Mesendoderm (in vitro differentiated cells): ENCODE measurements at places on chromosomes 12 and 14.

- DNase-seq, result no peak
Measured at GRCh38 chr12:38919191-38919590, 13.8 kb upstream of the CPNE8 start.

GRCh38 chr14:71355324-71356201 is 448.3 kb downstream of the PCNX1 start:
- no peak for DNase-seq

DNA sequence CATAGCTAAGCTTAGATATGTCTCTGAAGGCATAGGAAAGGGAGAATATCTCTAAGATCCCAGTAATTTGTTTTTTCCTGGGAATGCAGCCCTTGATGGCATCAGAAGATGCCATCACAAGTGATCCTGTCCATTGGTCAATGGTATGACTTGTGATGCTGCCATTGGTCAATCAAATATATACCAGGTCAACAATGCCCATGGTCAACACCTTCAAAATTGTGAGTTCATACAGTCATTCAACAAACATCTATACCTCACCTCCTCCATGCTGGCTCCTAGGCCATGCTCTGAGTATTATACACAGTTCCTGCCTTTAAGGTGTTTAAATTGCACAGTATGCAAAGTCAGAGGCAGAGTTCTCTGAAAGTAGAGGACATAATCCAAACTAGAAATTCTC is 19.3 kb upstream of the IL22 start:
- no peak for DNase-seq

DNA sequence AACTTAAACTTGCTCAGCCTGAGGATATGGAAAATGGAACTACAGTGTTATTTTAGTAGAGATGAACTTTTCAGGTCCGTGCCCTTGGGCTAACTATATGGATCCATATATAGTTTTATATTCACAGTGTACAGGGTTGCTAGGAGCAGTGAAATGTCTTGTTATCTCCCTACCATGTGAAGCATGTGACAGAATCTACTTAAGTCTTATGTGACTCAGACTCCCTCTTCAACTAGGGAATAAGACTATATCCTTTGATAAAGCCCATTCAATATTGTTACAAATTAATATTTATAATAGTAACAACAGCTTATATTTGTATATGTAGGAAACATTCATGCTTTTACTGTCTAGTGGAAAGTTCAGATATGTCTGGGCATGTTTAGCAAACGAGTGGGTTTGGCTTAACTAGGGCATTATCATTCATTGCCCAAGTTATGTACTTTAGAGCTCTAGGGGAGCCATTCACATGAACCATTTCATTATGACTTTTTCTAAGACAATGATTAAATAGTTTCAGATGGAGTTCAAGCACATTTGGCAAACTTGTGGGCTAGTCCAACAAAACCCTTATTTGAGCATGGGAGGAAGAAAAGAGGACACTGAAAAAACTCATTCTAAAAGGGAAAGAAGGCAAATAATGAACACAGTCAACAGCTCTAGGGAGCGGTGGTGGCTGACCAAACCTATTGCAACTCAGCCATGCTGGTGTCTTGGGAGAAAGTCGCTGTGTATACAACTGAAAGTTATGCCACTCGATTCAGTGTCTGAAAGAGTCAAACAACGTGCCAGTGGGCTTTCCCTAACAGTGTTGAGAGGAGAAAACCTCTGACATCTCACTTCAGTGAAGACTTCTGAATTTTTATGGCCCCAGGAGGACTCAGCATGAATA is 305.9 kb upstream of the G2E3 start:
- DNase-seq, result peak; percentile 15

DNA sequence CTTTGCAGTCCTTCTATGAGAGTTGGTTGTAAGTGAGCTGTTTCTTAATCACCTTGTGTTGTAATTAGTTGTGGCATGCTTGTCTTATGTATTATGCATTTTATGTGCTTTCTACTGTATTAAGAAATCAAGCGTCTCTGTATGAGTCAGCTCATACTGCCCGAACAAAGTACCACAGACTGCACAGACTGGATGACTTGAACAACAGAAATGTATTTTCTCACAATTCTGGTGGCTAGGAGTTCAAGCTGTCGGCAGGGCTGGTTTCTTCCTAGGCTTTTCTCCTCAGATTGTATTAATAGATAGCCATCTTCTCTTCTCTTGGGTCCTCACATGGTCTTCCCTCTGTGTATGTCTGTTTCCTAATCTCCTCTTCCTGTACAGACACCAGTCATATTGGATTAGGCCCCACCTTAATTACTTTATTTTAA is 77.7 kb downstream of the FLRT2 start:
- DNase-seq, result no peak
